Urothelium cell line (cell line): ENCODE measurements at places on chromosomes 1 and 21.

GRCh38 chr1:171128463-171128862 is 37.8 kb downstream of the FMO3 start:
- DNase-seq = no peak

DNA sequence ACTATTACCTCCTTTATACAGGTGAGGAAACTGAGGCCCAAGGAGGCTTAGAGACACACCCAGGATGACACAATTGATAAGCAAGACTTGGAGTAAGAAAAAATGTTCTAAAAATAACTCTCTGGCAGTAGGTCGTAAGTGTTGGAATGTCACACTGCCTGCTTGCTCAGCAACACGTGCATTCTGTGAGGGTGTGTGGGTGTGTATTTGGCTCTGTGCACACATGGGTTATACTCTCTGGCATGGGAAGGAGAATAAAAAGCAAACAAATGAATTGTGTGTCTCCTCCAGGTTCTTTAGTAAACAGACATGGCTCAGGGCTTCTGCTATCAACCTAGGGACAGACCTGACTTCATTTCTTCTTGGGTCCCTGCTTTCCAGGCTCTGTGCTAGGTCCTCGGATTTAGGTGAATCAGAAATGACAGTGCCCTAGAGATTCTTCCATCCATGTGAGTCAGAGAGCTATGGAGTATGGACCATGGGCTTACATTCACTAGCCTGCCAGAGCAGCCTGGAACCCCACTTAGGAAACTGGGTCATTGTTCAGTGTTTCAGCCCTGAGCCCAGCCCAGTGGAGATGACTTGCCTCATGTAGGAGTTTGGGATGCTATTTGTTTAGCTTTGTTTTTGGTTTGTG is 72.4 kb downstream of the ELAVL4 start:
- peak; percentile 19 for DNase-seq

- no peak for DNase-seq
These were observed 4.4 kb downstream of the HPCA start for GRCh38 chr1:32890516-32891240.

- DNase-seq = no peak
These were observed 1.1 kb downstream of the TMCO4 start for GRCh38 chr1:19798486-19799229.

- no peak for DNase-seq
These were observed 1.1 kb upstream of the LBR start for GRCh38 chr1:225428881-225429455.

GRCh38 chr1:17212487-17213121 is 7.7 kb downstream of the PADI1 start:
- peak; percentile 89 for DNase-seq

DNA sequence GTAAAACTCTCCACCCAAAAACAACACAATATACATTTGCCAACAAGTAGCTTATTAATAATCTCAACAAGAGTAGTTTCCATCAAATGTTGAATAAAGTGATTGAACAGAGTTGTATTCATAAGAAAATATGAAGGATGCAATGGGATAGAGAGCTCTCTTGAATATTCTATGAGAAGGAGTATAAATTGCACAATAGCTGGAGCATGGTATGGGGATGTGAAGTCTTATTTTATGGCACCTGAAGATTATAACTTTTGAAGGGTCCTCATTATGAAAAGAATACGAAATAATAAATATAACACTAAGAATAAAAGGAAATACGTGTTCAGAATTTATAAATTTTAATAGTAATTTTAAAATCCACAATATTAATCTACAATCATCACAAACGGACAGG is 1415.1 kb downstream of the KCNT2 start:
- DNase-seq = no peak

GRCh38 chr1:109373126-109373525 is 24.6 kb downstream of the SORT1 start:
- DNase-seq = no peak
